CD4-positive, alpha-beta T cell treated with Interleukin-6 at 100 ng/mL for 8 hours (primary cell): ENCODE measurements at places on chromosomes 11 and 22.
A peak's percentile ranks its signal among the peaks of the same experiment; 100 is the strongest.

GRCh38 chr11:119100246-119100970, 1.2 kb downstream of the DPAGT1 start:
- no peak for DNase-seq

GRCh38 chr22:37314315-37315074, 32.2 kb downstream of the CYTH4 start:
- peak; percentile 23 for DNase-seq

DNA sequence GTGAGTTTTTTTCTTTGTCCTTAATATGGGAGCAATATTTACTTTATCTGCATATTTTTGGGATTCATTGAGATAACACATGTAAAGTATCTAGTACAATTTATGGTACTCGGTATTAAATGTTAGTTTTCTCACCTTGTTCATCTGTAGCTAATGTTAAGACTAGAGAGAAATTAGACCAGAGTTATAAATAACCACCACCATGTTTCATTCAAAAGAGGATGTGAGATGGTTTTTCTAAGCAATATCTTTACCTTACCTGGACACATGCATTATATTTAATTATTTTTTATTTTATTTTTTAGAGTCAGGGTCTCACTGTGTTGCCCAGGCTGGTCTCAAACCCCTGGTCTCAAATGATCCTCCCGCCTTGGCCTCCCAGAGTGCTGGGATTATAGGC, 18.4 kb downstream of the ARHGAP42 start:
- DNase-seq = no peak

- DNase-seq = no peak
Measured at GRCh38 chr11:11605821-11606450, 15.9 kb downstream of the GALNT18 start.

GRCh38 chr22:28977060-28977459, 84.6 kb downstream of the C22orf31 start:
- no peak for DNase-seq

DNA sequence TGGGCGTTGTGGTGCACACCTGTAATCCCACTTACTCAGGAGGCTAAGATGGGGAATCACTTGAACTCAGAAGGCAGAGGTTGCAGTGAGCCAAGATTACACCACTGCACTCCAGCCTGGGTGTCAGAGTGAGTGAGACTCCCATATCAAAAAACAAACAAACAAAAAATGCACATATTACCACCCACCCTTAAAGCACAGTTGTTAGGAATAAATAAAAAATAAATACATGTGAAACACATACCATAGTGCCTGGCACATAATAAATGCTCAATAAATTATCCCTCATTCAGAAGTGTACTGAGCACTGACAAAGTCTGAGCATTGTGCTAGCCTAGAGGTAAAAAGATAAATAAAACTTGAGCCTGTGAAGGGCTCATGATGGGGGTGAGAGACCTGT, 9.0 kb upstream of the JAML start:
- no peak for DNase-seq

GRCh38 chr22:42439021-42439567, 6.9 kb upstream of the NFAM1 start:
- DNase-seq = no peak

DNA sequence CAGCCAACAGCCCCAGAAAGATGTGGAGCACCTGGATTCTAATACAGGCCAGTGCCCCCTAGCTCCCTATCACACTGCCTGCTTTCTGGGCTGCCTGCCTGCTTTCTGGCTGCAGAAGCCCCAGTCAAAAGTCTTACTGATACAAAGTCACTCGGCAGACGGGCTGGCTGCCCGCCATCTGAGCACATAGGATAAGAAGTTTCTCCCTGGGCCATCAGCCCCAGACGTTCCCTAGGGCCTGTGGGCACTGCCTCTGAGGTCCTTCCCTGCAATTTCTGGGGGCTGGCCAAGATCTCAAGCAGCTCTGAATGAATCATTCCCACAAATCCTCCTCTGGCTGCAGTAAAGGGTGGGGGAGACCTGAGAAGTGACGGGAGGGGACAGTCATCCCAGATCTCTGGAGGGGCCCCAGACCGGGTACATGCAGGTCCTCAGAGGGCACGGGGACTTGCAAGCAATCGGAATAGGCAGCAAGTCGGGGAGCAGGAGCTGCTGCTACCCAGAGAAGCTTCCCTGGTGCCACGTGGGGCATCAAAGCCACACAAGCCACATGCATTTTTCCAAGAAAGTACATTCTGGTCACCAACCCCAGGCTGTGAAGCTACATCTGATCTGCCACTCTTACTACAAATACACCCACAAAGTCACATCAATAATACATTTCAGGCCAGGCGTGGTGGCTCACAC, 4.7 kb downstream of the TPST2 start:
- no peak for DNase-seq

DNA sequence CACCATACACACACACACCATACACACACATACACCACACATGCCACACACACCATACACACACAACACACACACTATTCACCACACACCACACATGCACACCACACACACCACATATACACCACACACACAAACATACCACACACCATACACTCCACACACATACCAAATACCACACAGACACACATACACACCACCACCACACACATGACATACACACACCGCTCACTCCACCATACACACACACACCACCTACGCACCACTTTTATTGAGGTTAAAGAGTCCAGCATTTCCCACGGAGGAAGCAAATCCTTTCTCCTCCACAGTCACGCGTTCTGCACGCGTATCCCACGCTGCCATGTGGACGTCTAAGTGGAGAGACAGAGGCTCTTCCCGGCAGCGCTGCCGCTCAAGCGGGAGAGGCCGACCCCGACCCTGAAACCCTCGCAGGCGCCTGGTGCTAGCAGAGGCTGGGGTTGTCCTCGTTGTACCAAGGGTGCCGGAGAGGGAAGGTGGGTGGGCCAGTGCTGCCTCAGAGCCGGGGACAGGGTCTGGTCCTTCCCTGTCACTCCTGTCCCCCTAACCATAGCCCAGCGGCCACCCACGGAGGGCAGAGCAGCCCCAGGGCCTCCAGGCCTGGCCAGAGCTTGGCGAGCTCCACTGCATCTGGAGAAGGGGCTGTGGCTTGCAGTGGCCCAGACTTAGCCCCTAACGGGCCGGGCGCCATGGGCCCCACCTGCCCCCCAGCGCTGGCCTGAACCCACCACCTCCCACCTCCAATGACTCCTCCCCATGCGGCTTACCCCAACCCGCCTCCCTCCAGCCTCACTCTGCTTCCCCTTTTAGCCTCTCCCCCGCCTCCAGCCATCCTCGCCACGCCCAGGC, 1495.0 kb downstream of the BRD1 start:
- DNase-seq = no peak
